ENCODE measurements at places on chromosomes 1 and 21. TPM values are rescaled to one million over a fixed set of nuclear protein-coding genes. Genes with fewer than 3 reads are reported as not detected.

The PFKFB2 gene
- polyA plus RNA-seq: 1.7 TPM

The CHIA gene
- polyA plus RNA-seq: not detected

The INKA2 gene
- 2.3 TPM for polyA plus RNA-seq

The ACTN2 gene
- not detected for polyA plus RNA-seq

The KCNJ15 gene
- 0.07 TPM for polyA plus RNA-seq

The C8A gene
- polyA plus RNA-seq: not detected

The APCS gene
- polyA plus RNA-seq: not detected

The EPHA10 gene
- polyA plus RNA-seq: not detected

The OR2T35 gene
- not detected for polyA plus RNA-seq

The KIRREL1 gene
- polyA plus RNA-seq: 53.7 TPM

The KLHDC9 gene
- polyA plus RNA-seq: 1.1 TPM

The RGS1 gene
- polyA plus RNA-seq: not detected

The XKR8 gene
- 7.9 TPM for polyA plus RNA-seq

The OR10Z1 gene
- not detected for polyA plus RNA-seq

The OR2T11 gene
- not detected for polyA plus RNA-seq

The GPR3 gene
- polyA plus RNA-seq: 1.3 TPM

The PERM1 gene
- not detected for polyA plus RNA-seq

The LCE1A gene
- polyA plus RNA-seq: not detected

The CYP4A22 gene
- not detected for polyA plus RNA-seq

The PLEKHN1 gene
- 0.06 TPM for polyA plus RNA-seq

The CHRM3 gene
- 0.02 TPM for polyA plus RNA-seq

The FTCD gene
- polyA plus RNA-seq: not detected

The C1orf116 gene
- not detected for polyA plus RNA-seq

The UMODL1 gene
- polyA plus RNA-seq: 0.01 TPM

The ZSWIM5 gene
- 0.09 TPM for polyA plus RNA-seq

The SH3D21 gene
- polyA plus RNA-seq: 1.7 TPM

The LEFTY2 gene
- not detected for polyA plus RNA-seq

The RIPPLY3 gene
- polyA plus RNA-seq: not detected

The FCGR3A gene
- not detected for polyA plus RNA-seq

The STUM gene
- polyA plus RNA-seq: not detected

The BNIPL gene
- 0.09 TPM for polyA plus RNA-seq

The FMO4 gene
- 1.2 TPM for polyA plus RNA-seq

The RIMKLA gene
- polyA plus RNA-seq: not detected

The RBP7 gene
- 0.22 TPM for polyA plus RNA-seq

The C21orf91 gene
- 11.2 TPM for polyA plus RNA-seq

The PCBP3 gene
- 1.6 TPM for polyA plus RNA-seq

The S100A16 gene
- 224 TPM for polyA plus RNA-seq

The FCRL4 gene
- not detected for polyA plus RNA-seq

The SLC30A10 gene
- polyA plus RNA-seq: not detected

The C1orf210 gene
- not detected for polyA plus RNA-seq

The TGFB2 gene
- polyA plus RNA-seq: 10.2 TPM

The IFNAR2 gene
- 30.8 TPM for polyA plus RNA-seq

The LCE2B gene
- polyA plus RNA-seq: not detected

The OR2L2 gene
- polyA plus RNA-seq: not detected

The FAM78B gene
- polyA plus RNA-seq: 0.05 TPM

The ERICH3 gene
- polyA plus RNA-seq: not detected

The UTP11 gene
- 43.8 TPM for polyA plus RNA-seq

Data from AG04450 (cell line).